Breast epithelium (tissue), 4 donors: ENCODE measurements at places on chromosomes 6 and 20.

- no peak for DNase-seq
These were observed 72.4 kb downstream of the TRDN start for GRCh38 chr6:123564361-123564760.

DNA sequence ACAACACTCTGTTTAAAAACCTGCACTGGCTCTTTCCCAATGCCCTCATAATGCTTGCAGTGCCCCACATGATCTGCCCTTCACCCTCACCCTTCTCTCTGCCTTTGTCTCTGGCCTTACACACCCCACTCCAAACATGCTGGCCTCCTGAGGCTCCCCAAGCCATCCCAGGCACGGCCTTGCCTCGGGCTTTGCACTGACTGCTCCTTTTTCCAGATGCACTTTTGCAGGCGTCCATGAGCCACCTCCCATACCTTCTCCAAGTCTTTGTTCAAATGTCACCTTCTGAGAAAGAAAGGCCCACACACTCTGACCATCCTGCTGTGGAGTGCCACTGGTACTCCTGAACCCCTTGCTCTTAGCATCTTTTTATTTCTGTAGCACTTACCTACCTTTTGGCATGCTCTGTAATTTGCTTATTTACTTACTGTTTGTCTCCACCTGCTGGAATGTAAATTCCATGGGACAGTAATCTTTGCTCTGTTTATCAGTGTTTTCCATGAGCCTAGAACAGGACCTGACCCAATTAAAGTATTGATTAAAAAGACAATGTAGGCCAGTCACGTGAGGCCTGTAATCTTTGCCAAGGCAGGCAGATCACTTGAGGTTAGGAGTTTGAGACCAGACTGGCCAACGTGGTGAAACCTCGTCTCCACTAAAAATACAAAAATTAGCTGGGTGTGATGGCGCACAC, 30.7 kb downstream of the GFRA4 start:
- no peak for DNase-seq

DNA sequence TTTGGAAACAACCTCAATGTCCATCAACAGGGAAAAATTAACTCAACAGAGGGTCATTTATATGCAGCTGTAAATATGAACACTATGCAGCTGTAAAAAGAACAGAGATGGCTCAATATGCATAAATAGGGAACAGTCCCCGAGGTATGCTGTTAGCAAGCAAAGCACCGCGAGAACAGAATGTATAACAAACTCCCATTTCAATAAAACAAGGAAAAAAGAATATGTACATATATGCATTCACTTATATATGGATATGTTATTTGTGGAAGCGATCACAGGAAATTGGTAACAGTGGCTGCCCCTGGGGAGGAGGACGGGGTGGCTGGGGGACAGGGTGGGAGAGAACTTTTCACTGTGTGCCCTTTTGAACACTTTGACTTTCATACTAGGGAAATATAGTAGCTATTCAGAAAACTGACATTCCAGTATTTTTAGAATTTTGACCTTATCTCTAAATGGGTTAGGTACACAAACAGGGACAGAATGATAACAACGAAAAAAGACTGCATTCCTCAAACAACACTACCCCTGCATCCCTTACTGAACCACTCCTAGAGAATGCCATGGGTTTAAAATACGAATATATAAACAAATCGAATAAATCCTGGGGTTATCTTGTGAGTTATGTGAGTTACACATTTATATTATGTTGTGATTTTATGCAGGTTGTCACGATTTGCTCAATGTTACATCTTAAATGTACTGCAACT, 64.5 kb downstream of the KCNB1 start:
- DNase-seq: no peak

- DNase-seq: no peak
These were observed 239.6 kb downstream of the LRFN2 start for GRCh38 chr6:40347571-40348011.

DNA sequence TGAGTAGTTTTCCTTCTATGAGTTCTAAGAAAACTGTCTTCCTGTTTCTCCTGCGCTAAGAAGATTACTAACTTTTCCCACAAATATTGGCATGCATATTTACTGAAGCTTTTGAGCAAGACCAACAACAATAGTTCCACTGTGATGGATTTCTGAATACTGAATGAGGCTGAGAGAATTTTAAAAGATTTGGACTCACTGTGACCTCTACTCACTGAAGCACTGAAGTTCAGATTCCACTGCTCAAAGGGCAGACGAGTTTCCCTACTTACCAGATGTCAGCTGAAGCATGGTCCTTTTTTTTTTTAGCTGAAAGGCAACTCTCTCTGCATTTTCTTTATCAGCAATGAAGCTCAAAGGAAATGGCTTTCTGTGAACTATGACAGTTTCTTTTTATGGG, 718.5 kb downstream of the RFPL4B start:
- DNase-seq: no peak

DNA sequence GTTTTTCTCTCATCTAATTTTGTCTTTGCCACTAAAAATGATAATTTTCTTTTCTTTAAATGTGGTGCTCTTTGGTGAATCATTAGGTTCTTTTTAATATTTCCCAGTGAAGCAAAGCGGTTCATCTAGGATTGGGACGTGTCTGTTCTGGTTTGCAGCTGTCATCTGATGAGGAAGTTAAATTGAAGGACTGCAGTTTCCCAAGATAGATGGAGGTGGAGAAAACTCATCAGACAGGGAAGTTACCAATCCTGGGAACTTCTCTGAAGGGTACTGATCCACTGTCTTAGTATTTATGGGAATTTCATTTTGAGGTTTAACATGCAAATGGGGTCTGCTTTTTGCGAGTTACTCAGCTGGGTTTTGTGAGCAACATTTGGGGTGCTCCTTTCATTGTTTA, 2.4 kb upstream of the AARS2 start:
- no peak for DNase-seq

DNA sequence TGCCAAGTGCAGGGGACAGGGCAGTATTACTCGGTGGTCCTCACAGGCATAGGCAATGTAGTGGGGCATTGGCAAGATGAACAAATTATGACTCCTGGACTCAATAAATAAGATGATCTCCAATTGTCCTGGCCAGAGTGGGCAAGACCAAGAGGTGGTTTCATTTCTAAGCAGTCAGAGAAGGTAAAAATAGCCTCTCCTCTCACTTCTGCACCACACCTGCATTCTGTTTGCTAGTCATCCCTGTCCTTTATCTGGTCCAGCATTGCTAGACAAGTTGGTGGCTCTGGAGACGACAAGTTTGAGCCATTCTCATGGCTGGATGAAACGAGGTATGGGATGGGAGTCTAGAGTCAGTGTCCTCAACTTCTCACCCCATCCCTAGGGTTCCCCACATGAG, 83.0 kb downstream of the BANF2 start:
- no peak for DNase-seq

- DNase-seq: peak; percentile 52
These were observed 60.2 kb downstream of the TCP11 start for GRCh38 chr6:35080821-35081425.

DNA sequence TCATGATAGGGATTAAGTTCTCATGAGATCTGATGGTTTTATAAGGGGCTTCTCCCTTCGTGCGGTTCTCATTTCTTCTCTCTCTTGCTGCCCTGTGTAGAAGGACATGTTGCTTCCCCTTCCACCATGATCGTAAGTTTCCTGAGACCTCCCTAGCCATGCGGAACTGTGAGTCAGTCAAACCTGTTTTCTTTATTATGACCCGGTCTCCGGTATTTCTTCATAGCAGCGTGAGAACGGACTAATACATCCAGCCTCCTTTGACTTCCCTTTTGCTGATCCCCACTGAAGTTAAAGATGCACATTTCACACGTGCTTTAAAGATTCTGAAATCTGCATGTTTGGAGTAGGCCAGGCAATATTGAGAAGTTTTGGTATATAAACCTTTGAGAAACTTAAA, 543.1 kb downstream of the PRKN start:
- DNase-seq: no peak

DNA sequence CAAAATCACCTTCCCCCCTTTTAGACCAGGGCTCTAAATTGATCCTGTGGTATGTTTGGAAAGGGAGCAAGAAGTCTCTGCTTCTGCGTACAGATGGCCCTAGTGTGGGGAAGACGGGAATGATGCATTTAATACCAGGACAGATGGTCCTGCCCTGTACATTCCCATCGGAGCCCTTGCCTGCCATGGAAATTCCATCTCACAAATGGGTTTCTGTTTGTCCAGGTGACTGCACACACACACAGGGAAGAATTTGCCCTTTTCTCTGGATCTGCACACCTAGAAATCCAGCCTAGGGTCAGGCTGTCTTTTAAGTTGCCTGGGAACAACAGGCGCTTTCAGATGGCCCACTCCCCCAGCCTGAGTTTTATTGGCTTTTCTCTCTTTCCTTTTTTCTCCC, 1.3 kb downstream of the MAS1 start:
- no peak for DNase-seq

DNA sequence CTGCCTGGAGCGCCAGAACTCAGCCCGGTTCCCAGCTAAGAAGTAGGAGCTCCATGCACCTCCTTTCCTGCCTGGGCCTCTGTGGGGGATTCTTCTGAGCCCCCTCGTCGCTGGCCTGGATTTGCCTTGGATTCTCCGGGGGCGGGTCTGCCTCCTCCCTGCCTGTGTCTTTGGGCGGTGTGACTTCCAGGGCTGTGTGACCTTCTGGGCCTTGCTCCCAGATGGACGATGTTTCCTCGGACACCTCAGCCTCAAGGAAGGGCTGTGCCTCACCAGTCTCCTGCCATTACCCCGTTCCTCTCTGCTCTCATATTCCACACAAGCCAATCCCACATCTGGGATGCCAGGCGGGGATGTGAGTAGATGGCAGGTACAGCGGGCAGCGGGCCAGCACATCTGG, 76.8 kb downstream of the ERMARD start:
- DNase-seq: no peak

DNA sequence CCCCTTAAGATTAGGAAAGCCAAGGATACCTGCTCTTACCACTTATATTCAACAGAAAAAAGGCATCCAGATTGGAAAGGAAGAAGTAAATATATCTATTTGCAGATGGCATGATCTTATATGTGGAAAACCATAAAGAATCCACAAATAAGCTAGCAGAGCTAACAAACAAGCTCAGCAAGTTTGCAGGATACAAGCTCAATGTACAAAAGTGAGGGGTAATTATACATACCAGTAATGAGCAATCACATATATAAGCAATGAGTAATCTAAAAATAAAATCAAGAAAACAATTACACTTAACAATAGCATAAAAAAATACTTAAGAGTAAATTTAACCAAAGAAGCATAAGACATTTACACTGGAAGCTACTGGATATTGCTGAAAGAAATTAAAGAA, 31.6 kb upstream of the HMGN3 start:
- no peak for DNase-seq

DNA sequence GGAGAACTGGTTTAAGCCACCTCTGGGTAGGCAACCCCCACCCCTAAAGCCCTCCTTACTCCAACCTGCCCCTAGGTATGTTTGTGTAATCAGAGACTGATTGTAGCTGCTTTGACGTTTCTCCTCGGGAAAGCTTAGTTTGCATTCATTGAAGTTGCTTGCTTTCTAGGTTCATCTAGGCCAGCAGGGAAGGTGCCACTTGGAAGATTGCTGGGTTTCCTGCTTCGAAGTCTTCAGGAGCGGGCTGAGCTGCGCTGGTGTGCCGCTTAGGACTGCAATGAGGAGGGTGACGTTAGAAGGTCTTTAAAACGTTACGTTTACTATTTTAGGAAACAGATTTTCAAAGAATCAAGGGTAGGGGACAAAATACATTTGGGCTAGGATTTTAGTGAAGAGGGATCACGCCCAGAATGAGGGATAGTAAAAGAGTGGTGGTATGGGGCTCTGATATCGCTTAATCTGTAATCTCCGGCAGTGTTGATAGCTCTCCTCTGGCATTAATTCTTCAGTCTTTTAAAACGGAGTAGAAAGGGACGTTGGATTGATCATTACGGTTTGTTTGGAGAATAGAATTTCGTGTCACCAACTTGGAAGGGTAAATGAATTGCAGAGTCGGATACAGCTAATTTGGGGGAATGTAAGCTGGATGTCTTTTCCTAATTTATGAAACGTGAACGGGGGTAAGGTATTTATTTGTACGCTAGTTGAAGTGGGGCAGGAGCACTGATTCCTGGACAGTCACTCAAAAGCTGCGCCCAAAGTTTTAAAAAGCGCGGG, 92.6 kb upstream of the PRDM1 start:
- no peak for DNase-seq

GRCh38 chr6:29509711-29510110, 22.0 kb upstream of the MAS1L start:
- DNase-seq: no peak

DNA sequence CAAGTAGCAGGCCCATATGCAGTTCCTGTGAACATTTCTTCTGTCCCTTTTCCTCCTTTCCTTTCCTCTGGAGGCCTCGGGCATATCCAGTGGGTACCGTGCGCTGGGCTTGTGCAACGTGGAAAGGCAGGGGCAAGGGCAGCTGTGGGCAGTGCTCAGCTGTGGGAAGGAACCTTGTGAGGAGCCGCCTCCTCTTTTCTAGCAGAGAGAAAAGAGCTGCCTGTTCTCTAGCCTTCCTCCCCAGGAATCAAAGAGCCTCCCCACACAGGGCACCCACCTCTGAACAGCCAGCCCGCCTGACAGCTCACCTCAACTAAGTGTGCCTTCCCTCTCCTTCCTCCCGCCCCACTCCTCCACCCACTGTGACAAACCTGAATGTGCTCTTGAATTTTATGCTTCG, 143.3 kb upstream of the HDDC2 start:
- DNase-seq: no peak

DNA sequence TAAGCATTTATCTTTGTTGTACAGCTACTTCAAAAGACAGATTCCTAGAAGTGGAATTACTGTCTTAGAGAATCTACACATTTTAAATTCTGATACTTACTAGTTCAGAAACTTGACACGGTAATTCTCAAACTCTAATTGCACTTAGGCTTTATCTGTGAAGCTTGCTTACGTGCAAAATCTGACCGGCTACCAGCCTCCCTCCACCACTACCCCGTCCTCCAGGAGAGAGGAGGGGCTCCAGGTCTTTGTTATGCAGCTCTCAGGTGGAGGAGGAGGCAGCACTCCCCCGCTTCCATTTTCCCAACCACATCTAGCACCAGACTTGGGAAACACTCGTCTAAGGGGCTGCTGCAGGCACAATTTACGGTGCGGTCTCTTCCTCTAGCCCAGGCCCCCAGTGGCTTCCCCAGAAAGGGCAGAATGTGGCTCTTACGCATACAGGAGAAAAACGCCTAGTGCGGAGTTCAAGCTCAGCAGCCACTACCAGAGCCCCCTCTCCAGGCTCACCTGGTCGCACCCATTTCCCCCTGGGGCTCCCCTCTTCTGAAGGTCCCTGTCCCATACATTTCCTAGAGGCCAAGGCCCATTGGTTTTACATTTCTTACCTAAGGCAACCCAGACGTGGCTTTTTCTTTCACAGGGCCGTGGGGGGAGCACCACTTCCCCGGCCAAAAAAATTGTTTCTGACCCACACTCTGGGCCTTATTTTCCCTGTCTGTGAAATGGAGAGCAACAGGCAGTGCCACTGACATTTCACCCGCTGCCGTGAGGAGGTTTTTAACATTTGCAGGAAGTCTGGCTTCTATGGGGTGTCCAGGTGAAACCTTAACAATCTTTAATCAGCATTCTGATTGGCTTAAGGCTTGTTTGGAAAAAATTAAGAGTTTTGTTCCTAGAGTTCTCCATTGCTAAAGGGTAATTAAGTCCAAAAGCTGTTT, 1.6 kb upstream of the TGIF2 start:
- DNase-seq: no peak

- DNase-seq: no peak
These were observed 52.6 kb downstream of the BTBD3 start for GRCh38 chr20:11970243-11970836.
